ENCODE measurements at places on chromosomes 11 and 22.

- no peak for DNase-seq
Measured at GRCh38 chr11:120612513-120613263, 101.1 kb downstream of the GRIK4 start.

GRCh38 chr11:2091786-2092463, 47.3 kb downstream of the IGF2 start:
- no peak for DNase-seq

DNA sequence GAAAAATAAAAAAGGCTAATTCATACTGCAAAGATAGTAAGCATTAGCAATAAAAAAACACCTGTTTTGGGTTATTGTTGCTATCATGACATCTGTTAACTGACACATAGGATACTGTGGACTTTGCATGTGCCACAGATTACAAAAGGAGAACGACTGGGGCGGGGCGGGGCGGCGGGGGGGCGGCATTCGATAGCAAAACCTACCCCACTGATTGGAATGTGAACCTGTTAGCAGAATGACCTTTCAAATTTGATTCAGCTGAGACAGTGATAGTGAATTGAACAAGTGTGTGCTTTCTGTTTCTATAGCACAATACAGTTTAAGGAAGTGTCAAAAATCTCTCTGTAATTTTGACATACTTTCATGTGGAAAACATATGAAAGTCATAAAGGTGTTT, 14.9 kb downstream of the MMP20 start:
- no peak for DNase-seq

DNA sequence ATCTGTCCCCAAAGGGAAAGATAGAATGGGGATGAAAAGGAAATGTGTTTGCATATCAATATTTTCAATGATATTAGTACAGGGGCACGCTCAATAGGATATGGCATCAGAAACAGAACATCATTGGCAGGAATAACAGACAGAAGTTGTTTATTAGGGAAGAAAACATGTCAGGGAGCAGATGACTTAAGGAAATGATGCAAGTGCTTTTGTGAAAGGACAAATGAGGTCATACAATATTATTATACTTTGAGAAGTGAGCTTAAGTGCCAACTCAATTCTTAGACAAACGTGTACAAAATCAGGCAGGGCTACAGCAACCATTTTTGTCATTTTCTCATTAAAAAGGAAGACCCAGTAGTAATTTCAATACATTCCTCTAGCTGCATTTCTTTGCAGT, 388.4 kb downstream of the SOX6 start:
- no peak for DNase-seq

DNA sequence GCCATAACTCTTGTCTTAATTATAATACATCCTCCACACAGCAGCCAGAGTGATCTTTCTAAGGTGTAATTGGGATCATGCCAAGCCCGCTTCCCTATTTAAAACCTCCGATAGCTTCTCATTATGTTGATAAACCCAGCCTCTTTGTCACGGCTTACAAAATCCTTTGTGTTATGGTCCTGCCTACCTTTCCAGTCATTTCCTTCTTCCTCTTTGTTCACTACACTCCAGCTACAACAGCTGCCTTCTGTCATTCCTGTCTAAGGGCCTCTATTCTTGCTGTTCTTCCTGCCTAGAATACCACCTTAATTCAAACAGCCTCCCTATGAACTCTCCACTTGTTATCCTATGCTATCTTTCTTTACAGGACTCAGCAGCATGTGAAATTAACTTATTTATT, 70.6 kb upstream of the CAPRIN1 start:
- no peak for DNase-seq

- DNase-seq: no peak
Measured at GRCh38 chr11:87926250-87926970, 248.8 kb downstream of the RAB38 start.
